ENCODE measurements at places on chromosomes 2 and 18. TPM values are rescaled to one million over a fixed set of nuclear protein-coding genes. Genes with fewer than 3 reads are reported as not detected.

GRCh38 chr2:138373993-138374408 is 127.6 kb upstream of the SPOPL start:
- no peak for DNase-seq

- no peak for DNase-seq
Measured at GRCh38 chr2:207727261-207727660, 15.8 kb downstream of the CCNYL1 start.

GRCh38 chr2:231321556-231322334 is 73.8 kb upstream of the B3GNT7 start:
- DNase-seq = no peak

- DNase-seq = no peak
Measured at GRCh38 chr18:31049189-31049588, 6.6 kb upstream of the DSC3 start.

DNA sequence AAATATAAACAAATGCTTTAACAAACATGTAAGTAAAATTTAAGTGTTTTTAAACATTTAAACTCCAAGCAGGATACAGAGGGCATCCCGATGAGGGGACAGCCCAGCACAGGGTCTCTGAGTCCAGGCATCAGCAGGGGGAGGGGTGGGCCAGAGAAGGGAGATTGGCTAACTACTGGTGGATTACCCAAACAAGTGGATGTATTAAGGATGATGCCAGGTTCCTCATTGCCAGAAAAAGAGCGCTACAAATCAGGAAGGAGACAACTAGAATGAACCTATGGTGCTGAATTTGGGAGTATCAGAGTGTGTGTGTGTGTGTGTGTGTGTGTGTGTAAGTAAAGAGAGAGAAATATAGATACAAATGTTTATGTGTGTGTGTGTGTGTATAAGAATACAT is 162.0 kb upstream of the RMP24 start:
- no peak for DNase-seq

DNA sequence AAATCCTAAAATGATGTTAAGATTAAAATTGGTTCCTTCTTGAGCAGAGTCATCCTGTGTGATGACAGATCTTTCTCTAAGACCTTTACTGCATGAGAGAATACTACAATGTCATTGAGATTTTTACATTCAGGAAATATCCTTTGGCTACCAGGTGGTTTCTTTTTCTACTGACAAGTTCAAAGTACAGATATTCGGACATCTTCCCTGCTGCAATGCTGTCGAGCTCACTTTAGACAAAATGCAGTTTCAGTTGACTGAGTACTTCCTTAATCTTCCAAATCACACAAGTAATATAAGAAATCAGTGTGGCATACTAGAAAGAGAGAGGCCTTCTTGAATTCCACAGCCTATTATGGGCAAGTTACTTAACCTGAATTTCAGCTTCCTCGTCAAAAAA is 207.9 kb upstream of the ACVR2A start:
- DNase-seq = no peak

DNA sequence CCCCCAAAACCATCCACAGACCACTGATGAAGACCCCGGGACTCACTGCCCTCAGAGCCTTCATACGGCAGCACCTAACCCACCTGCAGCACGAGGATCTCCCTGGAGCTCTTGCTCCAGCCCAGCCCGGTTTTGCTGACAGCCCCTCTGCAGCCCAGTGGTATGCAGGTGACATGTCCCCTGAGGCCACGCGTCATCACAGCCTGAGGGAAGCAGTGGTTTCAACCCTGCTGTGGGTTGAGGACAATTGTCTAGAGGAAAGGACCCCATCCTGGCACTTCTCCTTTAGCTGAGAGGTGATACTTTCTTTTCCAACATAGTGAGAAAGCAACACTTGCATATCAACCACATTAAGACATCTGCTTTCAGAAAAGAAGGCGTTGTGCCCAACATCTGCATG is 134.0 kb downstream of the SEPTIN10 start:
- no peak for DNase-seq

DNA sequence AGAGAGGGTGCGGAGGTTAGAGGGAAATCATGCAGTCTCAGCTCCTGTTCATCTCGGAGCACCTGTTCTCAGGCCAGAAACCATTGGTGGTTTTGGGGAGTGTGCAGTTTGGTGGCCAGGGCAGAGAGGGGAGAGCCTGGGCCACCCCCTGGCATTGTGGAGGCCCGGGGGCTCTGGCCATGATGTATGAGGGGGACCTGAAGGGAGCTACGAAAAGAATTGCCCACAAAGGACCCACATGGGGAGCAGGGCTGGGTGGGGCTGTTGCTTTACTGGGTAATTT is 87.7 kb downstream of the DGKD start:
- no peak for DNase-seq

GRCh38 chr18:10926621-10927161 is 222.7 kb downstream of the PIEZO2 start:
- DNase-seq = no peak

- DNase-seq = no peak
Measured at GRCh38 chr2:165141601-165142354, 62.1 kb downstream of the SCN3A start.

DNA sequence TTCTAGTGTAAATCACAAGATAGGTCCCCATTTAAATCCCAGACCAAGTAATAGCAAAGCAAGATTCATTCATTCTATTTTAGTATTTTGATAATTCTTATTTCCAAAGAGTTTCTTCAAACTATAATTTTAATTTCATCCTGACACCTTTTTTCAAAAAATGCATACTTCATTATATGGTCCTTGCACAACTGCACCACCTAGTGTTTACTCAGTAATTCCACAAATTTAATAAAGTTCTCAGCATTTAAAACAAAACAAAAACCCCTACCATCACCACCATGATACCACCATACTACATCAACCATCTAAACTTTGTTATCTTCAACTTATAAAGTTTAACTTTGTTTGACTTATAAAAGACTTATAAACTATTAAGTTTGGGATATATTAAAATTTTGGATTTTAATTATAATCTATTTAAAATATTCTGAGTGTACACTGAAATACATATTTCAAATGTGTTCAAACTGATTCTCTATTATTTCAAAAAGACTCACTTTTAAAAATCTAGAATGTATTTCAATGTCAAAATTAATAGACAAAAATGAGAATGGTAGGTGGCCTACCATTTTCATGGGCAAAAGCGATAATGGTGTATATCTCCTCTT is 44.2 kb downstream of the WDPCP start:
- no peak for DNase-seq

GRCh38 chr2:102304711-102305611 is 6.4 kb upstream of the IL1RL1 start:
- DNase-seq = no peak

- DNase-seq = no peak
Measured at GRCh38 chr2:237254369-237254861, 159.5 kb downstream of the COL6A3 start.

GRCh38 chr18:48721312-48721711 is 182.5 kb downstream of the CTIF start:
- no peak for DNase-seq

- no peak for DNase-seq
Measured at GRCh38 chr18:77894060-77894459, 644.4 kb downstream of the GALR1 start.

DNA sequence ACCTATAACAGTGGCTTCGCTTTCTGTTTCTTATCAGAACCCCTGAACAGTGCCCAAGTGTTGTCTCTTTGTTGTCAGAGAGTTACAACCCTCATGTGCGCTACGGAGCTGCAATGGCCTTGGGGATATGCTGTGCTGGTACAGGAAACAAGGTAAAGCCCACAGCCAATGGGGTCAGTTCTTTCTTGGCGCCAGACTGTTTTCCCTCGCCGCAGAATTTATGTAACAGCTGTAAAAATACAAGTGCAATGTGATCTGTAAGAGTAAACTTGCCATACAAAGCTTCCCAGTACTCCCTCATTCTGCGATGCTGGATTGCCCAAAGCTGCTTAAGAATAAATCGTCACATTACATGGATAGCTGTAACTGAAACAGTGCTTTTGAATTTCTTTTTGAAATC is 13.9 kb upstream of the HTR2B start:
- no peak for DNase-seq

DNA sequence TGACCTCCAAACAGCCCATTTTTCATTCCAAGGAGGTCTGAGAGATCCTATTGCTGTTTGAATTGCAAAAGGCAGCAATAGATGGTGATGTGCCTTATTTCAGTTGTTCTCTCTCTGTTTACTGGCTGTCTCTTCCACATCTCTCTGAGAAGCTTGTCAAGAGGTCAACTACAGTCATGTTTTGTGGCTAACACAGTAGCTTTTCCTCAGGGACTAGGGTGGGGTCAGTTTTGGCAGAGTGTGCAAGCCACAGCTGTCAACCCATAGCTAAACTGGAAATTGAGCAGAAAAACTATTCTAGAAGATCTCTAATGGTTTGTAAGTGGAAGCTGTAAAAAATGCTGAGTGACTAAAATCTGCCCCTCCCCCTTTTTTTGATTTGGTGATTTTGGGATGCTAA is 67.1 kb downstream of the DIS3L2 start:
- DNase-seq = no peak

GRCh38 chr18:77230645-77231044 is 19.0 kb upstream of the GALR1 start:
- no peak for DNase-seq

DNA sequence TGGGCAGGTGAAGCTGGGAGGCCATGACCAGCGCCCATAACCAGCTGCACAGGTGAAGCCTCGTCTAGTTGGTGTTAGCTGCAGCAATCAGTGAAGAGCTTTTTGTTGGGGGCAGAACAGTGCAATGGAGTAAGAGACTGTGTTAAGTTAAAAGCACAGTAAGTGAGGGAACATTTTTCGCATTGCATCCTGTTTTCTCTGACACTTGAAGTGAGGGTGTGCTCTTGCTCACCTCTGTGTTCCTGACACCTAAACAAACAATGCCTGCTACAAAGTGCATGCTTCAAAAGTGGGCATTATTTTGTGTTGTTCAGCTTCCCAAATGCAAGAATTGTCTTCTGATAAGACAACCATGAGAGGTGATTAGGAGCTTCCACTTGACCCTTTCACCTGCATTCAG is 324.0 kb upstream of the ACVR2A start:
- DNase-seq = no peak

- no peak for DNase-seq
Measured at GRCh38 chr2:85578243-85579180, 1.1 kb downstream of the VAMP8 start.

DNA sequence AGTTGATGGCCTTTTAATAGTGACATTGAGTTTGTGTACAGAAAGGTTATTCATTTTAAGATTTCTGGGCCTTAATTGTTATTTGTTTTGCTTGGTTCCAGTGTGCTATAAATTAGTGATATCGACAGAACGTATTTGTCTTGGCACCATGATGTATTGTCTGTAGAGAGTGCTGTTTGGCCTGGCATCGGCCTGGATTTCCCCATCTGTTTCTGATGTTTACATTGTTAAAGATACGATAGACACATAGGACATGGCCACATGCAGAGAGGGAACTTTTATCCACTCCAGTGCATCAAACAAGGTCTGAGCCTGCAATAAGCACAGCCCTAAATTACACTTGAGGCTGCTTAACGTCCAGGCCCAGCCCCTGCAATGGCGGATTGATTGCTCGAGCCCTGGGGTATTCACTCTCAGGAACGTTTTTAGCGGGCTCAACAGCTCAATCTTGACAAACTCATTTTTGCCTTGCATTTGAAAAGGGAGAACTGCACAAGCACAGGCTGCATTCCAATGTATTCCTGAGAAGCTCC is 144.7 kb downstream of the SLC4A3 start:
- DNase-seq = no peak

DNA sequence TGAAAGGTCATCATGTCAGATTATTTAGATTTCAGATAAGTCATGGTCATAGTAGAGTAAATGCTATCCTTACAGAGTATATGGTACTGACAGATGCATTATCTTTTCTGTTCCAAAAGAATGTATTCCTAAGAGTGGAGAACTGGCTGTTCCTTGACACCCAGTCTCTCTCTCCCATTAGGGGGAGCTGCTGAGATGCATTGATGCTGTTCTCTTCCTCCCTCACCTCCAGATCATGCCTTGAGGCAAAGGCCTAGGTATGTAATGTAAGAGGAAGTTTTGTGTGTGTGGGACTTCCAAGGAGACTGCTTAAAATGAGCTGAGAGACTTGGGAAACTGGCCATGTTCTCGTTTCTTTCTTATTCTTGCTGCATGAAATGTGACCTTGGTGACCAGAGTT is 979.5 kb upstream of the CELF4 start:
- DNase-seq = no peak

DNA sequence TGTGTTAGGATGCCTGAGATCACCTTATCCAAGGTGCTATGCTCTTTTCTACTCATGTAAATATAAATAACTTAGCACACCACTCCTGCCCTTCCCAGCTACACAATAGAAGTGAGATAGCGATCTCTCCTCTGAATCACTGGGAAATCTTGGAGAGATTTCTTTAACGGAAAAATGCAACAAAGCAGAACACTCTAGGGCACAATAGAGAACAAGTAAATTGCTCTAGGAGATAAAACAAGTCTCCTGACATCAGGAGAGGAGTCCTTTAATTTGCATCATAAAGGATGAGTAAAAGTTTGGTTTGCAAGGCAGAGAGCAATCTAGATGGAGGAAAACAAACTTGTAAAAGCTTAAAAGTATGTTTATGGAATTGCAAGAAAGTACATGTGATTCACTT is 224.1 kb downstream of the PAX3 start:
- no peak for DNase-seq

GRCh38 chr18:74590671-74591070 is 7.0 kb upstream of the ZNF407 start:
- no peak for DNase-seq

GRCh38 chr2:226256237-226256636 is 543.4 kb downstream of the IRS1 start:
- no peak for DNase-seq

GRCh38 chr2:85154048-85154753 is 21.0 kb downstream of the TCF7L1 start:
- DNase-seq = no peak

- no peak for DNase-seq
Measured at GRCh38 chr2:138007431-138007830, 43.2 kb downstream of the HNMT start.

DNA sequence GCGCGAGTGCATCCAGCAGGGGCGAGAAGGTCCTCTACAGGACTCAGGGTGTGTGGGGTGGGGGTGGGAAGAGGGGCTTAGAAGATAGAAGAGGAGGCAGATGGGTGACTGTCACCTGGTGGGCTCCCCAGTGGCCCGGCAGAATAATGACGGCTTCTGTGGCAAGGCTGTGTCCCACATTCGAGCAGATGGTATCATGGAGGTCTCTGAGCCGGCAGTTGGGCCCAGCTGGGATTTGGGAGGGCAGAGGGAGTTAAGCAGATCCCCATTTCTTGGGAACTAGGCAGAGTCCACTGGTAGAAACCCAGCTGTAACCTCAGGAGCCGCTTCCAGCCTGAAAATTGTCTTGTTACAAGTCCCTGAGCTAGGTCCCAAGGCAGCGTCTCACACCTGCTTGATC is 28.4 kb upstream of the DTNB start:
- no peak for DNase-seq

GRCh38 chr2:31401580-31401979 is 13.0 kb downstream of the XDH start:
- no peak for DNase-seq

Gene KLF11
- total RNA-seq = 14.0 TPM

Gene CDH19
- not detected for total RNA-seq

Gene DPYSL5
- 2.8 TPM for total RNA-seq

Gene IL1RN
- total RNA-seq = not detected

Gene CSRNP3
- 29.6 TPM for total RNA-seq

Gene POTEC
- total RNA-seq = not detected

Gene CLEC4F
- not detected for total RNA-seq

Gene PARD6G
- 30.8 TPM for total RNA-seq

Gene CELF4
- total RNA-seq = 2.3 TPM

Gene MC4R
- not detected for total RNA-seq

Gene DNER
- total RNA-seq = not detected

Gene COL4A3
- not detected for total RNA-seq

Measured in mesothelial cell of epicardium (in vitro differentiated cells).